Myometrial cell (primary cell): ENCODE measurements at places on chromosomes 12 and 14. TPM values are rescaled to one million over a fixed set of nuclear protein-coding genes. Genes with fewer than 3 reads are reported as not detected.

Gene FGF6
- not detected in 2 replicates for total RNA-seq

Gene NOS1
- total RNA-seq, result not detected in 2 replicates

Gene KHNYN
- total RNA-seq, result 39.5 and 41.8 TPM in 2 replicates

Gene TAS2R20
- total RNA-seq, result 0.35 TPM in 1 of 2 replicates, not detected in the other

Gene MUCL1
- total RNA-seq, result not detected in 2 replicates

Gene PTHLH
- total RNA-seq, result not detected in 2 replicates

Gene BEST3
- total RNA-seq, result not detected in 2 replicates

Gene EPYC
- total RNA-seq, result 0.18 TPM in 1 of 2 replicates, not detected in the other

Gene TAS2R30
- not detected in 2 replicates for total RNA-seq

Gene HCAR3
- total RNA-seq, result not detected in 2 replicates

Gene FAM222A
- 0.58 and 0.71 TPM in 2 replicates for total RNA-seq

Gene DMAC2L
- 2.3 and 6.7 TPM in 2 replicates for total RNA-seq

Gene ORAI1
- 9.0 and 16.1 TPM in 2 replicates for total RNA-seq
